ENCODE measurements at places on chromosomes 3 and 15.

- DNase-seq: no peak
Observed at GRCh38 chr15:64640146-64640871, 135.1 kb downstream of the RBPMS2 start.

DNA sequence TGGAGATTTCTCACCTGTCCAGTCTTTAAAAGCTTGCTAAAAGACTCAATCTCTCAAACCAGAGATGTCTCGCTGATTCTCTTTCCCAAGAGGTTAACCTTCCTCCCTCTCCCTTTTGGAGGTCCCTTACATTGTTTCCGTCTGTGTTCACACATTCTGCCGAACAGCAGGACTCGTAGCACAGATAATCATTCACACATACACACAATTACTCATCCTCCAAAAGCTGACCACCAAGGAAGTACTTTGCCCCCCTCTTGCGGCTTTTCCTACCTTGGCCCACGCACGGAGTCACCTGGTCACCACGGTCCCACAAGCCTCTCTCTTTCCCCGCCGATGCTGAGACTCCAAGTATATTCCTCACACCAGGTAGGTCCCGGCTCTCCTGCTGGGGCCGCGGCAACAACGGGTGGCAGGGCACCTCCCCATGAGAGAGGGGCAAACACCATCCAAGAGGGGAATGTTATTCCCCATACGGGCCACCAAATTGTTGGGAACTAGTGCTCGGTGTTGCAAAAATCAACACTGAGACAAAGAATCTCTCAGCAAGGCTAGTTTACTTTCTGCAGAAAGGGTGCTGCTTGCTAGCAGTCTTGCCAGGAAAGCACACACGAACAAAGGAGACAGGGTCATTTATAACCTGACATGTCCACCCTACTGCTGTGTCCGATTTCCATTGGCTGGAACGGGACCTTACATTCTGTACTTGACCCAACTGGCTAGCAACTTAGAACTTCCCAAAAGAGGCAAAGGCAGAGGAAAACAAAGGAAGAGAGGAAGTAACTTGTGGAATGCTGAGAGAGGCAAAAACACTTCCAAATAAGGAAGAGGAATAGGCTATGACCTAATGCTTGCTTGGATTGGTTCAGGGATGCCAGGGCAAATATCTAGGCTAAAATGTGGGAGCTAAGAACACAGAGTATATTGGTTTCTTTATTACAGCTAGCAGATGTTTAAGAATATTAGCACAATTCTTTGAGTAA, 102.1 kb upstream of the NECTIN3 start:
- no peak for DNase-seq

GRCh38 chr3:57530071-57530608, 14.0 kb downstream of the DNAH12 start:
- DNase-seq: no peak

- no peak for DNase-seq
Observed at GRCh38 chr3:192130534-192131132, 596.7 kb downstream of the FGF12 start.

DNA sequence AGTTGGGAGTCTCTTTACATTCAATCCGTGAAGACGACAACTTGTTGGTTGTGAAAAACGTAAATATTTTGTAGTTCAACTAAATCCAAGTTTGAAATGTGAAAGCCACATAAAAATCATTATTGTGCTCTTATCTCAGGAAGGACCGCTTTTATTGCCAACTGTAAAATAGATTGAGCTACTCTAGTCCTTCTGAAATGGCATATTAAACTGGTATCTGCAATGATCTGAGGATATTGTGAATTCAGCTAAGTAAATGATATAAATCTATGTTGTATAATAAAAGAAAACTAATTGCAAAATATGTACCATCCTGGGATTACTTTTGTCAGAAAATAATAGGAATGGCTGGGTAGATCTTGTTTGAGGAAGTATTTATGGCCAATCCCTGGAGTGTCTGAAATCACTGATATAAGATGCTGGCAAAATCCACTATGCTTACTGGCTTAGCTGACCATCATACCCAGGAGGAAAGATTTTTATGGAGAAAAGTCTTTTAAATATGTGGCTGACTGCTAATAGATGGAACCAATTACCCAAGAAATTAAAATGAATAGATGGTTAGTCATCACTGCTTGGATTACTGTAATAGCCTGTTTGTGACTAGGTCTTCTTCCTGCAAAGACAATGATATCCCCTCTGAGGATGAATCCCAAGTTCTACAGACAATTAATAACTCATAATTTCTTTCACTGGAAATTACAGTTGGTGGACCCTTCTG, 191.8 kb downstream of the SEMA6D start:
- DNase-seq: no peak

DNA sequence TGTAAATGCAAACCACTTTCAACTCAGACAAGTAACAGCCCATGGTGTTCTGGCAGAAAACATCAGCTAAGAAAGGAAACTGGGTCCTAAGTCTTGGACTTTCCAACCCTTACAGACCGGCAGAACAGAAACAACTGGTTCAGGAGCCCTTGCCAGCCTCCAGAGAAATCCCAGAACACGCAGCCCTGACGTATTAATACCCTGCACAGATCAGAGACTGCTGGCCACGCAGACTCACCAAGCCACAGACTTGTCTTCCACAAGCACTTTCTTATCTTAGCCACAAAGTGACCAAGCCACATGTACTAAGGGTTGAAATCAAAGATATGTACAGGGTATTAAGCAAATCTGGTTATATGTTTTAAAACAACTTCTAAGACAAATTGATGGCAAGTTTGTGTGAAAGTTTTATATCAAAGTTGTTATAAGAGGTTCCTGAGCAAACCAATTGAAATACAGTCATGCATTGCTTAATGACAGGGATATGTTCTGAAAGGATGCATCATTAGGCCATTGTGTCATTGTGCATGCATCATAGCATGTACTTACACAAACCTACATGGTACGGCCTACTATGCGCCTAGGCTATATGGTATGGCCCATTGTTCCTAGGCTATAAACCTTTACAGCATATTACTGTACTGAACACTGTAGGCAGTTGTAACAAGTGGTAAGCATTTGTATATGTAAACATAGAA, 36.8 kb downstream of the BTD start:
- peak; percentile 33 for DNase-seq

DNA sequence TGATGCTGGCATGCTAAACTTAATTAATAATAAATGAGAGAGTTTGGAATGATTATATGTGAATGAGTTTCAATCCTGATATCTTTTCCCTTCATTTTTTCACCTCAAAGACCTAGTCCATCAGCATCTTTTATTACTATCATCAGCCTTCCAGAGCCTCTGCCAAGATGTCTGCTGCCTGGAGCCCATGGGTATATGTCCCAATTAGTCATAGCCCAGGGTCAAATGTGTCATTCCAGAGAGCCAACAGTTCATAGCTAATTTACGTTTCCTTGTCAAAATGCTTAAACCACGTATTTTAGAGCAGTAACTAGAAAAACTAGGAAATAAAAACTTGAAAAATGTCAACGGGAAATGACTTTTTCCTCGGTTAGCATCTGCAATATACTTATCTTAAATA, 457.9 kb downstream of the SI start:
- DNase-seq: no peak

GRCh38 chr15:67897646-67898339, 57.9 kb upstream of the RNU6-1 start:
- no peak for DNase-seq

- DNase-seq: peak; percentile 92
Observed at GRCh38 chr15:49046220-49047102, at the start of gene SECISBP2L. Gene SECISBP2L, minus strand, starts transcription at chr15:49046446. Its CDS starts 147 bp downstream, at chr15:49046299.

DNA sequence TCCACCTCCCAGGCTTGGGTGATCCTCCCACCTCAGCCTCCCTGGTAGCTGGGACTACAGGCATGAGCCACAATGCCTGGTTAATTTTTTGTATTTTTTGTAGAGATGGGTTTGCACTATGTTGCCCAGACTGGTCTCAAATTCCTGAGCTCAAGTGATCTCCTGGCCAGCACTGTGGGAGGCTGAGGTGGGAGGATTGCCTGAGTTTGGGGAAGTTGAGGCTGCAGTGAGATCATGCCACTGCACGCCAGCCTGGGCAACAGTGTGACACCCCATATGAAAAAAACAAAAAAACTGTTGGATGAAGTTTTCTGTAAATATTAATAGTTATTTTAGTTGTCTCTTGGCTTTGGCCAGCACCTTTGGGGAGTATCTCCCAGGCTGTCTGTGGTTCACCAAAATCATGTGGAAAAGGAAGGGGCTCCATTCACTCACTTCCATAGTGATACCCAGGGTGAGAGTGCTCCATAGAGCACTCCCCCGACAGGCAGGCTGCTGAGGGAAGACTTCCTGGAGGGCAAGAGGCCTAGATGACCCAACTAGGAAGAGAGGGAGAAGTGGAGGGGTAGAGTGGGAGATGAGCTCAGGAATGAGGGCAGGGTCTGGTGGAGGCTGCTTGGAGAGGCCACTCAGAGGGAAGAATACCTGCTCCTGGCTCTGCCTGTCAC, 47.1 kb downstream of the CDC25A start:
- DNase-seq: no peak

GRCh38 chr15:74208496-74208895, 5.9 kb upstream of the STRA6 start:
- no peak for DNase-seq

DNA sequence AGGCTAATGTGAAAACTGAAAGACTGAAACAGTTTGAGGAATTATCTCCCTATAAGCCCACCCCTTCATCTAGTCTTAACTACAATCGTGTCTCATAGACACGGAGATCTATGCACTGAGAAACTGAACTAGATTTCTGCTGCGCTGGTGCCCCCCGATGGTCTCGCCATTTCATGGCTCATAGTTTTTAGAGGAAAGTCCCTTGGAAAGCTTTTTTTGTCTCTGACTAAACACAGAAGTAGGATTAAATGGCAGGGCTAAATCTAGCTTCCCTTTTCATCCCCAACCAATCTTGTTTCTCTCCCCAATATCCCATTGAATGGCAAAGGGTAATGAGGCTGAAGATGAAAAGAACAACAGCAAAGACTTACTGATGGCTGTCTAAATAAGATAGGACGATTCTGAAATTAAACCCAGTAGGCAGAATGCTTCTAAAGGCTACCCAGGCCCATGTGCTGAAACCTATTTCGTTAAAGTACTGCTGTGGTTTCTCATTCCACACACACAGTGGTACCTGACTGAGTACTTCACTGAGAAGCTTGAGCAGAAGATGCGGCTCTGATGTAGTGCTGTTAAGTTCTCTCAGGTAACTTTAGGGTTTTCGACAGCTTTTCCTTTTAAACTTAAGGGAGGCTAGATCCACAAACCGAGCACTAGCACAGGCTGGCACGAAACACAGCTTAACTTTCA, 142.7 kb downstream of the GADL1 start:
- peak; percentile 47 for DNase-seq

DNA sequence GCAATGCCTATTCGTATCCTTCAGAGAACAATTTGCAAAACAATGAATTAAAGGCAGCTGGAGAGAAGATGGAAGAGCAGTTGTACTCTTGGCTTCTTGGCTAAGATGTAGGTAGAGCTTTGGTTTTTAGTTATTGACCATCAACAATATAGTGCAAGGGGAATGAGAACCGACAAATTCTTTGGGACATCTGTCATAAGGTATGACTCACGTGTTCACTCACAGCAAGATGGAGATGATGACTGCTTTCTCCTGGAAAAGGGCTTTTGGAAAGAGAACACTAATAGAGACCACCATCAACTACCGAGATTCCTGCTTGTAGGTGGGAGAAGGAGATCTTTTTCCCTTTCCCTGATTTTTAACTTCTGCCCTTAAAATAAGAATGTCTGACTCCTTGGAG, 234.9 kb downstream of the NTRK3 start:
- DNase-seq: no peak

Data from stimulated activated naive CD8-positive, alpha-beta T cell treated with anti-CD3 and anti-CD28 coated beads, Interleukin-15, amount 100 ng/mL, for 72 hours (primary cell).